ENCODE measurements at places on chromosomes 3 and 15. TPM values are rescaled to one million over a fixed set of nuclear protein-coding genes. Genes with fewer than 3 reads are reported as not detected.

- DNase-seq: no peak
Observed at GRCh38 chr3:3305841-3306240, 126.3 kb upstream of the CRBN start.

GRCh38 chr3:54878145-54878544, 49.7 kb downstream of the LRTM1 start:
- no peak for DNase-seq

DNA sequence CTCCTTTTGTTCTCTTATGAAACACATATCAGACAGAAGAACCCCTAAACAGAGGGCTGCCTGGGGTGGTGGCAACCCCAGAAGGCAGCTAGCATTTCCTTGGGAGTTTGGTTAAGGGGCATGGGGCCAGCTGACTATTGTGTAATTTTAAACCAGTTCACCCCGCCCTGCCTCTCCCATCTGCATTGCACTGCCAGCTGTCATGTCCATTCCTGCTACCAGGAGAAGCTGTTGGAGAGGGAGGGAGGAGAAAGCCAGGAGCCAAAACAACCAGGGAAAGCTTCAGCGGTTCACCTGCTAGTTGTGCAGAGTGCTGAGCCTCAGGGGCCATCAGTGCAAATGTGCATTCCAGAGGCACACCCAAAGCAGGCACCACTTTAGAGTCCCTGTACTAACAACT, 47.6 kb upstream of the ATP1B3 start:
- no peak for DNase-seq

DNA sequence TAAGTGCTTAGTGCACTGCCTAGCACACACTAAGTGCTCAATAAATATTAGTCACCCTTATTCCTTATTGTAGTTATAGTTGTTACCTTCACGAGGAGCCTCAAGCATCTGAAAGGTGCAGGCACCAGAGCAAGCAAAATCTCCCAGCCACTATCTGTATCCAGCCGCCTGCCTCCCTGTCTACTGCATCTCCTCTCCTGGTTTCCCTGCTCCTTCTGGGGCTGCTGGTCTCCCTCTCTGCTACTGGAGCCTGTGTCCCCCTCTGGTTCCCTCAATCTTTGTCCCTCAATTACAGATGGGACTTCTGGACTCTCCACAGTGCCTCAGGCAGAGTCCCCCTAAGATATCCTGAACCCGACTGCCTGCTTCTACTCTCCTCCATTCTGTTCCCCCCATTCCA, 18.8 kb downstream of the MYL3 start:
- DNase-seq: no peak

GRCh38 chr15:31362886-31363285, 36.3 kb downstream of the KLF13 start:
- DNase-seq: no peak

GRCh38 chr15:62059816-62060112, 483 bp downstream of the VPS13C start:
- DNase-seq: no peak

- DNase-seq: no peak
Observed at GRCh38 chr3:23404246-23404645, 201.1 kb downstream of the UBE2E2 start.

DNA sequence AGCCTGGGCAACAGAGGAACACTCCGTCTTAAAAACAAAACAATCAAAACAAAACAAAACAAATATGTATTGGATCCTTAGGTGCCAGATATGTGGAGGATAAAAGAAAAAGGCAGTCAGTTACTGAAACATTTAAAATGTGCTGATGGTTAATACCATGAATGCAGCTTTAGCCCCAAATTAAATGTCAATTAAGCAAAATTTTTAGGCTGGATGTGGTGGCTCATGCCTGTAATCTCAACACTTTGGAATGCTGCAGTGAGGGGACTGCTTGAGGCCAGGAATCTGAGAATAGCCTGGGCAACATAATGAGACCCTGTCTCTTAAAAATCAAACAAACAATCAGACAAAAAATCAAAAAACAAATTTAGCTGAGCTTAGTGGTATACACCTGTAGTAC, 8.5 kb upstream of the CHMP2B start:
- DNase-seq: no peak

- DNase-seq: no peak
Observed at GRCh38 chr3:179174316-179174715, 26.2 kb downstream of the PIK3CA start.

DNA sequence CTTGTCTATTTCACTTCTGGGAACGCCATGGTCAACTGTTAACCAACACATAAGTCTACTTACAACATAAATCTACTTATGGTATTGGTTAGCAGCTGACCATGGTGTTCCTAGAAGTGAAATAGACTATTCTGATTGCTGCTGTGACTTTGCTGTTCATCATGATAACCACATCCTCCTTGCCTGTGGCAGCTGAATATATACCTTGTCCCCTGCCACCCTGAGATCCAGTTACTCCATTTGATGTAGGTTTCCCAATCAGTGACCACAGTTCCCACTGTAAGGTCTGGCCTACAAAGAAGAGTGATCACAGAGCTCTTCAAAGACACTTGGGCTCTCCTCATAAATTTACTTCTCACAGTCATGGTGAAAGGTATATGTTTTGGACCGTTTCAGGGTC, 66.8 kb upstream of the ALDH1A3 start:
- DNase-seq: no peak

DNA sequence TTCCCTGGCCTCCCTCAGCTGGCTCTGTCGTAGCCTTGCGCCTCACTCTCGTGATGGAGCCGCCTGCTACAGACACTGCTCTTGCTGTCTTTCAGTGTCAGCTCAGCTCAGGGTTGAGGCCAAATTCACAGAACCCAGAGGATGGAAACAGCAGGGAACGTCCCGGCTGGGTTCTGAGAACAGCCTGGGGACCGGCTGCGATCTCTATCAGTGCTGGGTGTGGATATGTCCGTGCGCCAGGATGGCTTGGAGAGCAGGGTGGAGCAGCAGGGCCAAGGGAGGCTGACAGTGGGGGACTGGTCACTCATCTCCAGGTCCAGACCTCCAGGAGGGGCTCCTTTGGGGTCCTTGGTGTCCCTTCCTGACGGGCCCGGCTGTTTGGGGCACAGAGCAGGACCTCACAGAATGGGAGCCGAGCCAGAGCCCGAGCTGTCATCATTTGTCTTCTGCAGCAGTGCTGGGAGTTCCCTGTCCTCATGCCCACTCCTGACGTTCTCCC, 18.4 kb downstream of the KLF15 start:
- peak; percentile 39 for DNase-seq

DNA sequence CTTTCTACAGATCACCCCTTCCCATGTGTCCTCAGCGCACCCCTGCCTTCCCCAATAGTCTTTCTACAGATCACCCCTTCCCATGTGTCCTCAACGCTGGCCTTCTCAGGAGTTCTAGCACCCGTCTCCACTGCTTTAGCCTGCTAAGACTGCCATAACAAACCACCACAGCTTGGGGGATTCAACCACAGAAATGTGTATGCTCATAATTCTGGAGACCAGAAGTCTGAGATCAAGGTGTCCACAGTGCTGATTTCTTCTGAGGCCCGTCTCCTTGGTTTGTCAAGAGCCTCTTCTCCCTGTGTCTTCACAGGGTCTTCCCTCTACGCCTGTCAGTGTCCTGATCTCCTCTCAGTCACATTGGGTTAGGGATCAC, 68.1 kb upstream of the CGNL1 start:
- DNase-seq: no peak

- DNase-seq: no peak
Observed at GRCh38 chr3:195748661-195749060, 27.9 kb downstream of the MUC20 start.

GRCh38 chr15:34883042-34883441, 86.5 kb downstream of the AQR start:
- DNase-seq: no peak

DNA sequence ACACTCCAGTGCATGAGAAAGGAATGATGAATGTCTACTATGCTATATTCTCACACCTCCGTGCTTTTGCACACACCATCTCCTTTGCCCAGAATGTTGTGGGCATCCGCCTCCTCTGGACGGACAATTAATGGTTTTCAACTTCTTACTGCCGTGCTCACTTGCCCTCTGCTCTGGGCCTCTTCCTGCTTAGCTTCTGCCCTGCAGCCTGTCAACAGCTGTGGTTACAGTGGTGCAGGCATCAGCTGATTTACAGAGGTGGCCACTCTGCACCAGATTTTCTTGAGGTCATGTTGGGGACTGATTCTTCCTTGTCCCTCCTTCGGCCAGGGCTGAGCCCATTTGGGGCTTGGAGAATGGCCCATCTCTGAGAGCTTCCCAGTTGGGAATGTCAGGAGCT, 56.5 kb upstream of the TMEM115 start:
- no peak for DNase-seq

DNA sequence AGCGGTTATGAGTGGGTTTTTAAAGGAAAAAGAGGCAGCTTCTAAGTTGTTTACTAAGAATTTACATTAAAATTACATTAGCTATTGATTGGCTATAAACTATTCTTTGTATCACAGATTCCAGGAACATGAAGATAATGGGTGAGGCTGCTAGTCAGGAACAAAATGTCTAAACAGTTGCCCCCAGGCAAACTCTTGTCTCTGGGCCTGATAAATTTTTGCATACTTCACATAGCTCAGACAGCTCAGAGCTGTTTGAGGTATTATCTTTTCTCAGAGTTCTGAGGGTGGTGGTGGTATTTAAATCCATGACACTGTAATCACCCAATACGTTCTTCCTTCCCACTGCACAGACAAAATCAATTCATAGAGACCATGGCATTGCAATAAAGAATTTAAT, 2.1 kb upstream of the HACD2 start:
- DNase-seq: no peak

PCSK6 gene
- polyA plus RNA-seq: 1.9 TPM

MRPL46 gene
- 17.2 TPM for polyA plus RNA-seq
